NCI-H1436 (cell line): ENCODE measurements at places on chromosomes 3 and 15.
A peak's percentile ranks its signal among the peaks of the same experiment; 100 is the strongest.

- no peak for DNase-seq
Observed at GRCh38 chr15:80507131-80507530, 102.9 kb downstream of the ARNT2 start.

- DNase-seq: no peak
Observed at GRCh38 chr3:138418601-138419206, 15.7 kb upstream of the ESYT3 start.

GRCh38 chr15:56741541-56741940 is 8.2 kb upstream of the ZNF280D start:
- DNase-seq: no peak

GRCh38 chr3:29755416-29755815 is 474.5 kb downstream of the RBMS3 start:
- DNase-seq: no peak

DNA sequence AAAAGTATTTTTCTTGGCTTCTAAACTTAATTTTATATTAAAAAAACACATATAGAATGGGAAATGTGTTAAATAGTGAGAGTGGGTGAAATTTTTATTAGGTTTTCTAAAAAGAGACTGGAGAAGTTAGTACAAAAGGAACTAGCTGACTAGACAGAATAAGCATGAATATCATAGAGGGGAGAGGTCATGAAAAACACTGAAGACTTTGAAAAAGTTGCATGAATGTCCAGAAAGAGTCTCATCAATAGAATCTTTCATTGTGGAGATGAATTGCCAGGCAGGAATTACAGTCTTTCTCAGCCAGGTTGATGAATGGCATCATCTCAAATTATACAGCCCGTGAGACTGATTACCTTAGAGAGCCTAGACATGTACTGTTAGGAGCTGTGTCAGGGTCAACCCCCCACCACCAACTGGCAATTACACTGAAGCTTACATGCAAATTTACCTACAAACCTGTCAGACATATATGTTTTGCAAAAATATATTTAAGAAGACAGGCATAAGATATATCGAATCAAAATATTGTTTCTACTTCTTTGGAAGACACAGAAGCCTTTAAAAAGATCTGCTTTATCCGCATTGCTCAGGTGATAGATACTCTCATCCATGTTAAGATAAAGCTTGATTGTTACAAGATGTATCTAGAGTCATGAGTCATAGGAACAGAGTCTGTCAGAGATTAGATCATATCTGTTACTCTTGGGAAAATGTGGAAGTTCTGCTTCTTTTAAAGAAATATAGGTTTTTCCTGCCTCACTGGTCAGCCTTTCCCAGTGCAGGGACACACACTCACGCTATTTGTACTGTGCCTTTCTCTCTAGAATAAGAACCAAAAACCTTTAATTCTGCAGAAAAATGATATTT is 34.8 kb upstream of the PFN2 start:
- DNase-seq: no peak

GRCh38 chr3:121481106-121481880 is 64.5 kb downstream of the POLQ start:
- DNase-seq: no peak

DNA sequence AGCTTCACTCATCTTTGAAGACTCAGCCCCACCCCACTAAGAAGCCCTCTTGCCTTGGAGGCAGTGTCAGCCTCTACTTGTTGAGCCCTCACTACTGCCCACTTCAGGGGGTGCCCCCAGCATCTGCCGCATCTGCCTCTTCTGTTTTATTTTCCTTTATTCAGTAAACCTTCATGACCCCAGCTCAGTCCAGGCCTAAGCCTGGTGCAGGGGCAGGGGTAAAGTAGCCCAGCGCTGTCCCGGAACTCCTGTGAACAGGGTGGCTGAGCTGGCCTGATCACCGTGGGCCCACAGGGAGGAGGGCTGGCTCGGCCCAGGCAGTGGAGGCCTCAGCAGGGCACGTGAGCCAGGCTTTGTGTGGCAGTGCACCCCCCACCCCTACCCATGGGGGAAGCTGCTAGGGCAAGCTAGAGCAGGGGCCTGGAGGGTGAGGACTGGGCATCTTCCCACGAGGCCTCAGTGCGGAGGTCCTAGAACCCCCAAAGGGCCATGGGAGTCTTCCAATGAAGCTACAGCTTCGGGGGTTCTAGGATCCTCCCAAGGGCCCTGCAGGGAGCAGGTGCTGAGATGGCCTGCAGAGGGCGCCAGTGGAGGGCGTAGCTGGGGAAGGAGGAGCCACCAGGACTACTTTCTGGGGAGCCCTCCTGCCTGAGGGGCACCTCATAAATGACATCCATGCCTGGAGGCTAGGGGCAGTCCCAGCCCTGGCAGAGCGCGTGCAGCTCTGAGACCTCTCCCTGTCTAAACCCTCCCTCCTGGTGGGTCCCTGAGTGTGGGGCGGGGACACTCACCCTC is 36.0 kb downstream of the TSPAN3 start:
- no peak for DNase-seq

DNA sequence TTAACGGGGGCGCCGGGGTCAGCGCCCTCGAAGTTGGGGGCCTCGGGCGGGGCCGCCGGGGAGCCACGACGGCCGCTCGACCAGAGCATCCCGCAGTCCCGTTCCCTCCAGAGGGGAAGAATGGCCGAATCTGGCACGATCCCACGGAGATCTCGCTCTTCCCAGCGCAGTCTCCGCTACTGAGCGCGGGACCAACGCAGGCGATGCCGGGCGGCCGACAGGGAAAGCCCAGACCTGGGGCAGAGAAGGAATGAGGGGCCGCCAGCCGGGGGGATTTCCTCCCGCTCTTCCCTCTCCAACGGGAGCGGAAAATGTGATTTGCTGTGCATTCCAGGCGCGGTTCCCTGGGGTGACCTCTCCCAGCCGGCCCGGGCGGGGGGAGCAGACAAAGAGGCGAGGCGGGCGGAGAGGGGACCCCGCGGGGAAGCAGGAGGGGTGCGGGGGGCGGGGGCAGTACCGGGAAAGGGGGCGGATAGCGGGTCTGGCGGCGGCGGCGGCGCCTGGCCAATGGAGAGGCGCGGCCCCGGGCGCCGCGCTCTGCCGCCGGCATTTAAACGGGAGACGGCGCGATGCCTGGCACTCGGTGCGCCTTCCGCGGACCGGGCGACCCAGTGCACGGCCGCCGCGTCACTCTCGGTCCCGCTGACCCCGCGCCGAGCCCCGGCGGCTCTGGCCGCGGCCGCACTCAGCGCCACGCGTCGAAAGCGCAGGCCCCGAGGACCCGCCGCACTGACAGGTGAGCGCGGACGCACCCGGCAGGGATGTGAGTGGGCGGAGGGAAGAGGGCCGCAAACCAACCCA is at the start of gene GREM1:
Gene GREM1, plus strand, starts transcription at position 579 of the 801 bp plus-strand sequence. CDS start 12,687 bp downstream, outside the sequence.
- DNase-seq: peak; percentile 60

GRCh38 chr3:99866261-99866761 is 48.6 kb downstream of the CMSS1 start:
- no peak for DNase-seq

GRCh38 chr3:129040579-129041300 is 19.8 kb upstream of the GP9 start:
- no peak for DNase-seq

GRCh38 chr3:38210141-38210757 is 44.9 kb downstream of the OXSR1 start:
- DNase-seq: no peak

GRCh38 chr15:101013769-101014675 is 94.9 kb downstream of the LRRK1 start:
- peak; percentile 52 for DNase-seq

- no peak for DNase-seq
Observed at GRCh38 chr3:38960042-38960622, 91.6 kb downstream of the SCN11A start.

- no peak for DNase-seq
Observed at GRCh38 chr3:152322756-152323155, 54.0 kb downstream of the MBNL1 start.

DNA sequence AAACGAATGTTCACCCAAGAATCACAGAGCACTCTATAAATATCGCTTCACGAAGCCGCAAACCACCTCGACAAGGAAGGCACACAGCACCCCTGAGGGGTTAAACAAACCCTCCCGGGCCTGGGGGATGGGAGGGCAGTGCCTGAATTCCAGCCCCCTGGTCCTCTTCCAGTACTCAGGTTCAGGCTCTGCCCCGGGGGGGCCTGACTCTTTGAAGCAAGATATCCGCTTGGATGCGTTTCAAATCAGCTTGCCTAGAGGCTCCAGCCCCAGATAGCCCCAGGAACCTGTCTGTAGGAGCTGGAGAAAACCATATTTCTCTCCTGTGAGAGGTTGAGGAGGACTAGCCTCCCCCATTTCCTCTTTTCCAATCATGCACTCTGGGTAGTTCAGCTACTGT is 194.7 kb downstream of the WNT5A start:
- DNase-seq: no peak

DNA sequence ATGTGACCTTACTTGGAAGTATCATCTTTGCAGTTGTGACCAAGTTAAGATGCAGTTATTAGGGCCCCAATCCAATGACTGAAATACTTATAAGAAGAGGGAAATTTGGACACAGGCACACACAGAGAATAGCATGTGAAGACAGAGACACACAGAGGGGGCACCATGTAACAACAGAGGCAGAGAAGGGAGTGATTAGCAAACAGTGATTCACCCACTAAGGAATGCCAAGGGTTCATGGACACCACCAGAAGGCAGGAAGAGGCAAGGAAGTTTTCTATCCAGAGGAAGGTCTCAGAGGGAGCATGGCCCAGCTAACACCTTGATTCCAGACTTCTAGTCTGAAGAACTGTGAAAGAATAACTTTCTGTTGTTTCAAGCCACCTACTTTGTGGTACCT is 25.0 kb downstream of the SIDT1 start:
- DNase-seq: no peak

DNA sequence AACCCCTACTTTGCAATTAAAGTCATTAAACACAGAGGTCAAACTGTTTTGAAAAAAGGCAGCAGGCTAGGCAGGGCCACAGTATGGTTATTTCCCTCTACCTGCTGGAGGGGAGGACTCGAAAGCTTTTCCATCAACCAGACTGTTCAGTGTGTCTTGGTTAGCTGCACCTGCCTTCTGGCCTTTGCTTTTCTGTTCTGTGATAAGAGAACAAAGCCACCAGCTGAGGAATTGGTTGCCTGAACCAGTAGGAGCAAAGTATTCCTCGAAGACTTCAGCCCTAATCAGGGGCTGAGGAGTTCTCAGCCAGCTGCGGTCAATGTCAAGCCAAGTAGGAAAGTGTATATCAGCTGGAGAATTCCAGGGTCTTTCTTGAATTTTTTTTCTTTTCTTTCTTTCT is 132.5 kb downstream of the SOX2 start:
- no peak for DNase-seq

DNA sequence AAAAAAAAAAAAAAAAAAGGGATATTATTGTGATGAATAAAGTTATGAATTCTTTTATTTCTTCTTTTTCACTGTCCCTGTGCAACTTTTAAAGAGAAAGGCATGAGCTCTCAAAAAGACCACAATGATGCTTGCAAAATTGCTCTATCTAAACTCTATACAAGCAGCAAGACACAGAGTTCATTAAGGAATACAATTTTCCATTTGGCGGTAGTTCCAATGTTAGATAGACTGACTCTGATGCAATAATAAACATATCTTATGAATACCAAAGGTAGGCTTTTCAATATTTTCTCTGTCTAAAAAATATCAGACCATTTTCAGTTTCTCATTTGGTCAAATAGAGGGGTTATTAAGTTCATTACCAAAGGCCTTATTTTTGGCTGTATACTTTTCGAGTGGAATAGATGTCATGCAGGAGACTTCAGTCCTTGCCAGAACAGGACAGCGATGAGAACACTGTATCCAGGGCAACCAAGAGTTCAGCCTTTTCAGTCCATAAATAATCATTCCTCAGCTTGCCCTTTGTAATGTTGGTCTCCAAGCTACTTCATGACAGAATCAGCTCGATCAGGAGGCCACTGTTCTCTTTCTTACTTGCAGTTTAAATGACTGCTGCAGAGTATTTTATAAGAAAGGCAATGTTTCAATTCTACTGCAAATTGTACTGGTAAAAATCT is 162.9 kb upstream of the FAM3D start:
- DNase-seq: no peak

DNA sequence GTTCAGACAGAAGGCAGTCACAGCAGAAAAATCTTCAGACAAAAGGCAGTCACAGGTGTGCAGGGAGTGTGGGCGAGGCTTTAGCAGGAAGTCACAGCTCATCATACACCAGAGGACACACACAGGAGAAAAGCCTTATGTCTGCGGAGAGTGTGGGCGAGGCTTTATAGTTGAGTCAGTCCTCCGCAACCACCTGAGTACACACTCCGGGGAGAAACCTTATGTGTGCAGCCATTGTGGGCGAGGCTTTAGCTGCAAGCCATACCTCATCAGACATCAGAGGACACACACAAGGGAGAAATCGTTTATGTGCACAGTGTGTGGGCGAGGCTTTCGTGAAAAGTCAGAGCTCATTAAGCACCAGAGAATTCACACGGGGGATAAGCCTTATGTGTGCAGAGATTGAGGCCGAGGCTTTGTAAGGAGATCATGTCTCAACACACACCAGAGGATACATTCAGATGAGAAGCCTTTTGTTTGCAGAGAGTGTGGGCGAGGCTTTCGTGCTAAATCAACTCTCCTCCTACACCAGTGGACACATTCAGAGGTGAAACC is 27.6 kb downstream of the ZNF589 start:
- peak; percentile 8 for DNase-seq

DNA sequence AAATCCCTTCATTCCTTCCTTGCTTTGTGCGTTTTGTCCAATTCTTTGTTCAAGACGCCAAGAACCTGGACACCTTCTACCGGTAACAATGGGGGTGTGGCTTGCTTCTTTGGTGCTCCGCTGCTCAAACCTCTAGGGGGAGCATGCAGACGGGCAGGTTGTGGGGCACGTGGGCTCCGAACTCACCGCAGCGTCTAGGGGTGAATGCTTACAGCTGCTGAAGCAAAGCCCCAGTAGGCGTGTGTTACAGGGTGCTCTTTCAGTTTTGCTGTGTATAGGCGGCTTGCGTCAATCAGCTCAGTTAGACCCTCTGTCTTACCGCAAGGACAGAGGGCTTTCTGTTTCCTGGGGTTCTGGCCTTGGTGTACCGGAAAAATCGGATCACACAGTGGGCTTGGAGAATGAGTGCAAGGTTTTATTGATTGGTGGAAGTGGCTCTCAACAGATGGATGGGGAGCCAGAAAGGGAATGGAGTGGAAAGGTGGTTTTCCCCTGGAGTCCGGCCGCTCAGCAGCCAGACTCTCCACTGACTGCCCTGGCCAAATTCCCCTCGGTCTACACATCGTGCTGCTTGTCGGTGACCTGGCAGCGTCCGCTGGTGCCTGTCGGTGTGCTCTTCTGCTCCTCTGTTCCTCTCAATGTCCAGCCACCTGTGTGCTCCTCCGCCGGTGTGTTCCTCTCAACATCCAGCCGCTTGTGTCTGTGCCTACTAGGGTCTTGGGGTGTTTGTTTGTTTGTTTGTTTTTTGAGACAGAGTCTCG is 1.2 kb upstream of the LRRC34 start:
- DNase-seq: peak; percentile 86

DNA sequence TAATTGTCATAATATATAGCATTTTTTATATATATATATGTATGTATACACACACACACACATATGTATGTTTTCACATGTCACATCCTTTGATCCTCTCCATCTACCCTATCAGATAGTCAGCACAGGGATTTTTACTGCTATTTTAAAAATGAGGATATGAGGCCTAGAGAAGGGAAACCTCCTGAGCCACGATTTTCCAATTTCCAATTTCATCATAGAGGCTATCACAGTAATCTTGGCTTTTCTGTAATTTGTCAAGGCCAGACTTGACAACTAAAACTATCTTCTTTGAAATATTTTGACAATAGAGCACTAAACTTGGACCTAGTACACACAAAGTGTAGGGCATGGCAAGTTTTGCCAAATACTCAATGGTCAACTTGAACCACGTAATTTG is 42.5 kb downstream of the IL1RAP start:
- DNase-seq: no peak
